ENCODE measurements at places on chromosomes 13 and 19.

DNA sequence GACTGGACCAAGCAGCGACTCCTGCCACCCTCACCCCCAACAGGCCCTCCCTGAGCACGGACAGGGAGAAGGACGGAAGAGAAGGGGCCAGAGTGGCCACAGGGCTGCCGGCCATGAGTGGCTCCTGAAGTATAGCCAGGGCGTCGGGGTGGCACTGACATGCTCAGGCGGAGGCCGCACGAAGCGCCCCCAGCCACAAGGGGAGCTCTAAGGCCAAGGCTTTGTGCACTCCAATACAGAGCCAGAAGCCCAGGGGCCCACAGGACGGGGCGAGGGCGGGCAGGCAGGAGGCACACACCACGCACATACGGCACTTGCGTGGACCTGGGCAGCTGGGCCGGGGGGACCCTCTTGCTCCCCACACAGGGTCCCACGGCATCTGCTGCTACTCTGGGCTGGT is 52.0 kb downstream of the KLF2 start:
- no peak for DNase-seq

DNA sequence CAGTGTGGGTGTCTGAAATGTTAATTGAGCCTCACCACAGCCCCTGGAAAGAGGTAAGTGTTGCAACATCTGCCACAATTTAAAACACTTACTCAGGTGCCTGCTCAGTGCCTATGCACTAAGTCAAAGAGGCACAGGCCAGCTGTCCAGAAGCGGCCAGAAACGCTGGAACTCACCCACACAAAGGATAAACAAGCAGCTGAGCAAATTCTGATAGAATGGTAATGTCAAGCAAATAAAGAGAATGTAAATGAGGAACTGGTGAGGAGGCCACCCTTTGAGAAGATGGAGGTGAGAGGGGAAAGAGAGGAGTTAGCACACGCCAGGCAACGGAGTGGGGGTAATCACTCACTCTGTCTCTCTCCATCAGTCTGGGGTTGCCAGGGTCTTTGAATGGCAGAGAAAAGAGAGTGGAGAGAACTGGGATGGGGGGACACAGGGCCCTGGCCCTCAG is 67.7 kb upstream of the SERP2 start:
- DNase-seq, result no peak

DNA sequence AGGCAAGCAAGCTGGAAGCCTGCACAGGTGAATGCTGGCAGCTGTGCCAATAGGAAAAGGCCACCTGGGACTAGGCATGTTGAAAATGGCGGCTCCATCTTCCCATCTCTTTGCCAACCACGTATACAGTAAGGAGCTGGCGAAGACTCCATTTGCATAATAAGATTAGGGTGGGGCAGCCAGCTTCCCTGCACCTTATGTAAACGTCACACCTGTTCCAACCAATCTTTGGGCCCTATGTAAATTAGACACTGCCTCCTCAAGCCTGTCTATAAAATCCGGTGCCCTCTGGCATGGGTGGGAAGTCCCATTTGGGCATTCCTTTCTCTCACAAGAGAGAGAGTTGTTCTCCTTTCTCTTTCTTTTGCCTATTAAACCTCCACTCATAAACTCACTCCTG is 16.8 kb downstream of the ADGRE2 start:
- DNase-seq, result no peak

DNA sequence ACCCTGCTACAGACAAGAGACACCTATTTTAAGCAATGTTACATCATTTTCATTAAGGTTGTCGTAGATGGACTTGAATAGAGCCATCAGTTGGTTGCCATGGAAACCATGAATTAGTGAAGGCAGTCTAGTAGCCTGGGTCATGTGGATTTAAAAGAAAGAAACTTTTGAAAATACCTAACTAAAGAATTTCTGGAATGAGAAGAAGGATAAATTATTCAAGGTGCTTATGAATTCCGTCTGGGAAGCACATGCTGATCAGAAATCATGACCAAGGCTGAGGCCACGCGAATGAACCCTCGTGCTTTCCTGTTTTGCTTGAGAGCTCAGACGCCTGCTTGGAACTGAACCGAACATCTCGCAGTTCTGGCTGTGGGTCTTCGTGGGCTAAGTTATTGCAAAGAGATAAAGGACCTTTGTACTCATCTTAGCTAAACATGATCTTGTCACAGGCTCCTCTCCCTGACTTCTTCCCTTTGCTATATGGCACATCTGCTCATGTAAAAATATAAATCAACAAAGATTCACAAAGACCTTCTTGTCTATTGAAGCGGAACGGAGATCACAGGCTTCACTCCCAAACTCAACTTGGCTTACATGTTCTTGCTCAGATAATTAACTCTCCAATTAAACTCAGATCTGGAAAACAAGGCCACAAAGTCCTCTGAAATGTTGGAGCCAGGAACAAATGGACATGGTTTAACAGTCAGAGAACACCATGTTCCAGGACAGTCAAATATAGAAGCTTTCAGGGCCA is 140.2 kb downstream of the NUFIP1 start:
- no peak for DNase-seq

DNA sequence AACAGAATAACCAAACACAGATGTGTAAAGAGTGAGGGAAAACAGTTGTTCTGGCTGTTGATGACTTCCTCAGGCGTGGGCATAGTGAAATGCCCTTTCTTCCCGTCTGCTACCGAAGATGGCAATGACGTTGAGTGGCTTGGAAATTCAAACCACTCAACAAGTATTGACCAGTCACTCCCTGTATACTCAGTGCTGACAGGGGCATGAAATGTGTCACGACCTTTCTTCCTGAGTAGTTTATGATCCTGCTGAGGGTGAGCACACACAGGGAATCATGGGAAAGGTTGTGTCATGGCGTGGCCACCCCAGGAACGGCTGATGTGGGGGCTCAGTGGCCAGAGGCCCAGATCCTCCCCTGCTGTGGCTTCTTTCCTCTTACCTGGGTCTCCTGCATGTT is 87.8 kb upstream of the C1QTNF9B start:
- no peak for DNase-seq

DNA sequence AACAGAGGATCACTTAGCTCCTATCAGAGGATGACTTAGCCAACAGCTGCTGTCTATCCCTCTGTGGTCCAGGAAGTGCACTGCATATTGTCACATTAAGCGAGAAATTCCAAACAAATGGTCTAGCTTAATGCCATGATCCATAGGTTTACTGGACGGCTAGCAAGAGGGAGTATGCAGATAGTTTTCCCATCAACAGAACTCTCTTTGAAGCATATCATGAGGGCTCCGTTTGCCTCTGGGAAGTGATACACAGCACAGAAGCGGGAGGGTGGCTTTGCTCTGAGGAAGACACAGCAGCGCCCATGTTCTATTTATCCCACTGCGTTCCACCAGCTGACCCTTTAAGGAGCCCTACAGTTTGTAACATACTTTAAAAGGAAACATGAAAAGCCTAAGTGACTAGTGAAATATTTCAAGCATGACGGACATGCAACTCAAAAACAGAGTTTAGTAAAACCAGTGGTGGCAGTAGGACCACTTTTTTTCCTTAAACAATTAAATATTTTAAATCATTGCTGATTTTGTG is 52.7 kb downstream of the COL4A1 start:
- no peak for DNase-seq

DNA sequence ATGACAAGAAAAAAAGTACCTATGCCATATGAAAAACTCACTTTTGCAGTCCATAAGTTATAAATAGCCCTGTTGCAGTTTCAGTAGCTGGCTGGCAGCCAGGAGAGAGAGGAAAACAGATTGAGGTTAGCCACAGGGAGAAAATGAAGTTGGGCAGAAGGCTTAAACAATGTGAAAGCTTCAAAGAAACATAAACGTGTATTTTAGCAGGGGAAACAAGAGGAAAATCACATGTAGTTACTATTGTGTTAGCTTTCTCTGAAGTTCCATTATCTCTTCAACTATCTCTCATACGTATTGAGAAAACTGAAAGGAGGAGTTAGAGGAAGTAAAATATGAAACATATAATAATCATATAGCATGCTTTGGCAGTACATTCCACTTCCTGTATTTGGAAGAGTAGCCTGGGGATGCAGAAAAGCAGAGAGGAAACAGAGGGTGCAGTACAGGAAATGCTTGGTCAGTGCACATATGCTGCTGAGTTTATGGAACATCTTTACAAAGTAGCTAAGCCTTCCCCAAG is 1551.1 kb downstream of the EFNB2 start:
- DNase-seq, result no peak

GRCh38 chr19:56321254-56321988 is 6.8 kb upstream of the ZSCAN5A start:
- no peak for DNase-seq

DNA sequence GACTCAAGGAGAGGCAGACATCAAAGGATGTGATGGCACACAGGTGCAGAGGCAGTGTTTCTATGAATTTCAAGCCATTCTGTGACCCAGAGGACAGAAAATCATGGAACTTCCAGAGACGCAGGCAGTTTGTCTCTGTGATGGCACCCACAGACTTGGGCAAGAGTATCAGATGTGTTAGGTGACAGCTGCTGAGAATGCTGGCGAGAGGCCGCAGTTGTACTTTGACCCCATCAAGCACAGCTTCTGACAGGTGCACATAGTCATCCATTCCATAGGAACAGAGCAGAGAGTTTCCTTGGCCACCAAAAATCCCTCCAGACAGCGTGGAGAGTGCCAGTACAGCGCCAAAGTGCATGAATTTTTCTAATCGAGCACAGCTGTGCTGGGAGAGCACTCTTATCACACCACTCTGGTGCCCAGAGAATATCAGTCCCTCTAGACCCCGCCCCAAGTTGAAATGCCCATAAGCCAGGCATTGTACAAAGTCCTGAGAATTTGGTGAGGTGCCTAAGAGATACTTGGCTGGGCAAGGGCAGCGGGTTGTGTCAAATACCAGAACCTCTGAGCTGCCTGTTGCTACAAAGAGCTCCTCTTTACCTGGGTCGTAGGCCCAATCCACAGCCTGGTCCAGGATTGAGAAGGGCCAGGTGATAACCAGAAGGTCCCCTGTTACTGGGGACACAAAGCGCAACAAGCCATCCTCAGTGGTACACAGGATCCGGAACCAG is 12.4 kb downstream of the WDR87 start:
- no peak for DNase-seq

GRCh38 chr13:98979012-98979660 is 1.3 kb upstream of the DOCK9 start:
- no peak for DNase-seq

- no peak for DNase-seq
Observed at GRCh38 chr13:23856008-23856750, 33.0 kb downstream of the MIPEP start.

DNA sequence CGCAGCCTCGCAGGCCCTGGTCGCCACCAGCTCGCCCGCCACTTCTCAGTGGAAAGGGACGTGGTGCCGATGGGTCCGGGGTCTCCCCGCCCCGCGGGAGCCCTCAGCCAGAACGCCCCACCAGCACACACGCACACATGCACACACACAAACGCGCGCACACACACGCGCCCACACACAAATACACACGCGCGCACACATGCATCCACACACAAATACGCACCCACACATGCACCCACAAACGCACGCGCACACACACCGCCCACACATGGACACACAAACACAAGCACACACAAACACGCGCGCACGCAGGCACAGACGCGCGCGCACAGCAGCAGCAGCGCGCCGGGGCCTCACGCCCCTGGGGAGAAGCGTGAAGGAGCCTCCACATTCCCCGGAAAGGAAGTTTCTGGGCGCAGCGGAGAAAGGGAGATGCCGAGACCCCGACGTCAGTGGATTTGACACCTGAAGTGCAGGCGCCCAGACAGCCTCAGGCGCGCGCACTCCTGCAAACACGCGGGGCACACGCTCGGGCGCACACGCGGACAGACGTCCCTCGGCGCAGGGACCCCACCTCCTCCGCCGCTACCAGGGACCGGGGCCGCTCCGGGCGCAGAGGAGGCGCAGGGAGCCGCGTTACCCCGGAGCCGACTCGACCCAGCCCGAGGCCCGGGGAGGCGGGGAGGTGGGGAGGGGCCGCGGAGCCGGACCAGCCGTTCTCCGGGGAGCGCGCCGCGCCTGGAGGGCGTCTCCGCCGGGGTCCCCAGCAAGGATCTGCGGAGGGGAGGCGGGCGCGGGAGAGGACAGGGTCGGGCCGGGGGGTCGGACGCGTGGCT is 622 bp downstream of the RASA3 start:
- DNase-seq, result no peak

GRCh38 chr19:1106841-1107660 is 3.3 kb downstream of the GPX4 start:
- no peak for DNase-seq

GRCh38 chr13:22014469-22014868 is 343.6 kb downstream of the FGF9 start:
- no peak for DNase-seq

DNA sequence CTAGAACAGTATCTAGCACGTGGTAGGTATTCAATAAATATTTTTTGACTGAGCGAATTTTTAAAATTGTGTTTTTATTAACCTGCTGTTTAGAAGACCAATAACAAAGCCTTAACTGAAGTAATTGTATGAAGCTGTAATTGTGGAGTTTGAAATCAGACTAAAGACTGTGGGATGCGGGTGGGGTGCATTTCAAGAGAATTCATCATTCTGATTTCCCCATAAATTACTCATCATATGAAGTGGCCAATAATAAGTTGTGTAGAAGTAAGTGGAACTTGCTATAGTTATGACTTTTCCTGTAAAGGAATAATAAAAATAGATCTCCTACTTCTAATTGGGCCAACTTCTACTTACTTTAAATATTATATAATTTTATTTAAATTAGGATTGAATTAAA is 449.3 kb downstream of the PCDH9 start:
- no peak for DNase-seq

- no peak for DNase-seq
Observed at GRCh38 chr13:103730407-103730806, 664.2 kb upstream of the SLC10A2 start.

GRCh38 chr13:53216773-53217172 is 188.2 kb downstream of the OLFM4 start:
- no peak for DNase-seq

DNA sequence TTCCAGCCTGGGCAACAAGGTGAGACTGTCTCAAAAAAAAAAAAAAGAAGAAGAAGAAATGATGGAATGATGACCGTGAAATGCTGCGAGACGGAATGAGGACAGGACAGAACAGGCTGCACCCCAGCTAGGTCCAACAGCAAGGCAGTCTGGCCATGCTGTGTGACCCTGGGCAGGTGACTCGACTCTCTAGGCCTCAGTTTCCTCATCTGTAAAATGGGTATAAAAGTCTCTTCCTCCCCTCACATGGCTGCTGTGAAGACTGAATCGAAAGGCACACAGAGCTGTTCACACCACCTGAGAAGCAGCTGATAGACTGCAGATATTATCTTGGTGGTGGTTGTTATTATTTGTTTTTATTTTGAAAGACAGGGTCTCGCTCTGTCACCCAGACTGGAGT is 22.3 kb downstream of the PTPRS start:
- DNase-seq, result no peak

GRCh38 chr13:79908381-79908780 is 427.4 kb downstream of the NDFIP2 start:
- DNase-seq, result no peak

Measured in cortex of kidney (tissue), 1 donor.